Muscle of leg (tissue), 16 donors: ENCODE measurements at places on chromosomes 2 and 18. TPM values are rescaled to one million over a fixed set of nuclear protein-coding genes. Genes with fewer than 3 reads are reported as not detected.

GRCh38 chr2:8918412-8918811 is 81.0 kb upstream of the KIDINS220 start:
- H3K27ac ChIP-seq = no peak overlapping the region
- no peaks in the 10 kb centered on the region for H3K4me1 ChIP-seq
- H3K4me3 ChIP-seq = no peak overlapping the region

- H3K27ac ChIP-seq = no peak overlapping the region
- DNase-seq = peak; percentile 25
- peaks cover 22% of the 10 kb centered on the region for H3K27me3 ChIP-seq
- peaks cover 3% of the 10 kb centered on the region for H3K4me1 ChIP-seq
- H3K4me3 ChIP-seq = no peak overlapping the region
- H3K36me3 ChIP-seq = no peaks in the 10 kb centered on the region
Measured at GRCh38 chr2:131394147-131394931, 30.4 kb upstream of the RAB6D start.

GRCh38 chr18:80210312-80211083 is 36.8 kb downstream of the PARD6G start:
- H3K27me3 ChIP-seq = no peaks in the 10 kb centered on the region
- no peak for DNase-seq
- no peaks in the 10 kb centered on the region for H3K4me1 ChIP-seq
- no peak overlapping the region for H3K27ac ChIP-seq
- no peak overlapping the region for H3K4me3 ChIP-seq

DNA sequence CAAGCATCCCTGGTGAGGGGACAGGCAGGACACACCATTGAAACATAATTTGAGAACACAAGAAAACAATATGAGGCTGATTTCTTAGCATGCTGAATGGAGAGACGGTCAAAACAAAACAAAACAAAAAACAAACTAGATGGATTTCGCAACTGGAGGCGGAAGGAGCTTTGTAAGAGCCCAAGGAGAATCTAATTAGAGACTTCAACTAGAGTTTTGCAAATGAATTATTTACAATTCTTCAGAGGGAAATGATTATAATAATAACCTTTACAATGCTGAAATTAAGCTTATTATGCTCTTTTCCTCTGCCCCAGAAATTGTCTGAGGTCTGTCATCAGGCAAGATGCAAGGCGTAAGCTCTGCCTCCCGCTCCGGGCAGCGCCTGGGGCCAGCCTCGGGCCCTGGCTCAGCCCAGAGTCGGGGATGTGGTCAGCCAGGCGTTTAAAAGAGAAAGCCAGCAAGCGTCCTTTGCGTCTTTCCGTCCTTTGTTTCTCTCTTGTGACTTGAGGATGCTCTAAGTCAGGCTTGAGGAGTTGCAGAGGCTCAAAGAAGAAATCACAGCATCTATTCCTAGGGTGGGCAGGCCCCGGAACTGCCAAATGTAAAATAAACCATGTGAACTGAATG is 139.6 kb downstream of the TWIST2 start:
- no peaks in the 10 kb centered on the region for H3K36me3 ChIP-seq
- peaks cover 2% of the 10 kb centered on the region for H3K27me3 ChIP-seq
- no peak overlapping the region for H3K4me3 ChIP-seq
- DNase-seq = no peak
- H3K4me1 ChIP-seq = no peaks in the 10 kb centered on the region
- H3K27ac ChIP-seq = no peak overlapping the region

- no peak overlapping the region for H3K4me3 ChIP-seq
- no peak overlapping the region for H3K27ac ChIP-seq
- H3K36me3 ChIP-seq = no peaks in the 10 kb centered on the region
Measured at GRCh38 chr2:171430516-171431410, 3.0 kb downstream of the METTL8 start.

GRCh38 chr2:20425371-20425881 is 21.4 kb upstream of the RHOB start:
- H3K36me3 ChIP-seq = no peaks in the 10 kb centered on the region
- no peak overlapping the region for H3K27ac ChIP-seq
- no peak overlapping the region for H3K4me3 ChIP-seq
- DNase-seq = no peak

DNA sequence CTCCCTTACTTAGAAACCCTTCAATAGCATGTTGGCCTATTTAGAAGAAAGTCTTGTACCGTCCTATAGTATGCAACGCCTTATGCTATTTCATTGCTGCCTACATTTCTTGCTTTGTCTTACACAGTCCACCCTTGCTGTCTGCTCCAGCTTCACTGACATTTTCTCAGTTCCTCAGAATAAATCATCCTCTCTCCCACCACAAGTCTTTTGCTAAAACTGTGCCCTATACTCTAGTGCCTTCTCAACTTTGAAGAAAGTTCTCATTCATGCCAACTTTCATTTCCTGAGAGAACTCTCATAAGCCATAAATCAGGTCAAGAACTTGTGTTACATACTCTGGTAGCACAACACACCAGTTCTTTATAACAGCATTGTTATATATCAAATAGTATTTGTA is 54.3 kb upstream of the COL3A1 start:
- DNase-seq = no peak
- no peak overlapping the region for H3K27ac ChIP-seq

DNA sequence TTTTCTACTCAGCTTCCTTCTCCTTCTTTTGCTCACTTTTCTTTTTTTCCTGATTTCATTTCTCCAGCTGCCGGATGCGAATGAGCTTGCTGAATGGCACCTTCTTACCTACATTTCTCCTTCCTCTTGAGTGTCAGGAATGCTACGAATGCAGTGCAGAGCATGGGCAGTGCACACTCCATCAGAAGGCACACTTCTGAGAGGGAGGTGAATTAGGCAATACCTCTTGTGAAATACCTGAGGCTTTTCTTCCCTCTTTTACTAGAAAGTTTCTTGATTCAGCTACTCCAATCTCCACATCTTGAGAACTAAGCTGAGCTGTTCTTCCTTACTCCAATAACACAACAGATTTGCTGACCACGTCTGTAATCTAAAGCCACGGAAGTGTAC is 51.1 kb downstream of the PLEKHM3 start:
- no peak overlapping the region for H3K27ac ChIP-seq
- peaks cover 8% of the 10 kb centered on the region for H3K36me3 ChIP-seq
- H3K27me3 ChIP-seq = no peaks in the 10 kb centered on the region
- H3K4me3 ChIP-seq = no peak overlapping the region
- no peaks in the 10 kb centered on the region for H3K4me1 ChIP-seq
- no peak for DNase-seq

- DNase-seq = no peak
- no peaks in the 10 kb centered on the region for H3K36me3 ChIP-seq
- H3K4me1 ChIP-seq = no peaks in the 10 kb centered on the region
- H3K4me3 ChIP-seq = no peak overlapping the region
- no peak overlapping the region for H3K27ac ChIP-seq
Measured at GRCh38 chr2:135227386-135227785, 175.3 kb downstream of the RAB3GAP1 start.

- no peaks in the 10 kb centered on the region for H3K36me3 ChIP-seq
- DNase-seq = no peak
- no peaks in the 10 kb centered on the region for H3K27me3 ChIP-seq
- peaks cover 11% of the 10 kb centered on the region for H3K4me1 ChIP-seq
- H3K4me3 ChIP-seq = no peak overlapping the region
Measured at GRCh38 chr2:6824962-6825361, 40.7 kb downstream of the CMPK2 start.

- H3K4me3 ChIP-seq = no peak overlapping the region
- no peaks in the 10 kb centered on the region for H3K27me3 ChIP-seq
- H3K4me1 ChIP-seq = no peaks in the 10 kb centered on the region
- H3K36me3 ChIP-seq = no peaks in the 10 kb centered on the region
- DNase-seq = no peak
Measured at GRCh38 chr18:21105936-21106335, 5.7 kb downstream of the ROCK1 start.

DNA sequence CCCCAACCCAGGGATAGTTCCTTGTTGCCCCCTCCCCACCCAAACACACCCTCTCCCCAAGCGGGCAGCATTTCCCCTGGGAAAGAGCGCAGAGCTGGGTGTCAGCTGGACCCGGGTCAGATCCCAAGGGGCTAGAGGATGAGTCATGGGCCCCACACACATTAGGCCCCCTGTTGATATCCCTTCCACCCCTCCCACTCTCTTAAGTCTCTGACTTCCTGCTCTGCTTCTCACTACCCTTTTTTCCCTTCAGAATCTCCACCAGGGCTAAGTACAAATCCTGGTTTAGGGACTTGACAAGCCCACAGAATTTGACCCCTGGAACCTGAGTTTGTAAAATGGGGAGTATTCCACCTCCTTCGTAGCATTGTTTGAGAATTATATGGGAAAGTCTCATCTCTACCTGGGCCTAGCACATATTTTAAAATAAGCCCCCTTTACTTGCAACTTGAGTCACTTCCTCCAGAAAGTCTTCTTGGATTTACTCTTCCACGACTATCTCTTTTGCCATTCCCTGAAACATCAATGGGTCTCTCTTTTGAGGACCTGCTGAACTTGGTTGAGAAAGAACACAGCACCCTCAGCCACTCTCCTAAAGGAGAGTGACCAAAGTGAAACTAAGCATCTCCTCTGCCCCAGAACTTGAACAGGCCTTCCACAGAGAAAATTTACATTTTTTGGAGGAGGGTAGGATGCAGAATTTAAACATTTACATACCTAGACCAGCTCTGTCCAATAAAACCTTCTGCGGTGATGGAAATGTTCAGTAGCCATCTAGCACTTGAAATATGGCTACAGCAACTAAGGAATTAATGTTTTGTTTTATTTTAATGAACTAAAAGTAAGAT is 4.7 kb downstream of the RTKN start:
- H3K27ac ChIP-seq = peak overlapping the region; percentile 29
- peaks cover 27% of the 10 kb centered on the region for H3K36me3 ChIP-seq
- H3K27me3 ChIP-seq = peaks cover 2% of the 10 kb centered on the region
- peaks cover 60% of the 10 kb centered on the region for H3K4me1 ChIP-seq
- no peak overlapping the region for H3K4me3 ChIP-seq

- no peak for DNase-seq
- H3K4me1 ChIP-seq = no peaks in the 10 kb centered on the region
- no peaks in the 10 kb centered on the region for H3K27me3 ChIP-seq
- H3K27ac ChIP-seq = no peak overlapping the region
- no peak overlapping the region for H3K4me3 ChIP-seq
Measured at GRCh38 chr2:27940982-27941381, 50.5 kb downstream of the BABAM2 start.

GRCh38 chr18:31101183-31102024 is 817 bp downstream of the DSC2 start:
- peak overlapping the region; percentile 47 for H3K4me3 ChIP-seq
- H3K4me1 ChIP-seq = peaks cover 9% of the 10 kb centered on the region
- H3K27ac ChIP-seq = peak overlapping the region; percentile 42
- no peaks in the 10 kb centered on the region for H3K36me3 ChIP-seq

DNA sequence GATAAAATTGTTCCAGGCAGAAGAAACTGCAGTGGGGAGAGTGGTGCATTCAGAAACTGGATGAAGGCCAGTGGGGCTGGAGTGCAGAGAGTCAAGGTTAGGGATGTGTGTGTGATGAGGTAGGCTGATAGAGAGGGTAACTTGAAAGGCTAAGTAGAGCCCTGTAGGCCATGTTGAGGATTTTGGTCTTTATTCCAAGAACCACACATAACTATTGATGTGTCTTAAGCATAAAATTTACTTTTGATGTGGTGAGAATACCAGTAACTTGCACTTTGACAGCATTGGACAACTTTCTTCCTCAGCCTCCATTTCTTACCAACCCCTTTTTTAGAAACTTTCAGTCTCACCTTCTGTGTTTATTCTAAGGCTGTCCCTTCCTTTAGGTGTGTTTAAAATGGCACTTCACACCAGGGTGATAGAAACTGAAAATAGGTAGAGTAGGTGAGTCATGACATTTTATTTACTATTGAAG is 22.6 kb downstream of the MTX2 start:
- H3K36me3 ChIP-seq = no peaks in the 10 kb centered on the region
- no peaks in the 10 kb centered on the region for H3K4me1 ChIP-seq
- H3K27me3 ChIP-seq = no peaks in the 10 kb centered on the region
- H3K27ac ChIP-seq = no peak overlapping the region
- no peak overlapping the region for H3K4me3 ChIP-seq
- no peak for DNase-seq

DNA sequence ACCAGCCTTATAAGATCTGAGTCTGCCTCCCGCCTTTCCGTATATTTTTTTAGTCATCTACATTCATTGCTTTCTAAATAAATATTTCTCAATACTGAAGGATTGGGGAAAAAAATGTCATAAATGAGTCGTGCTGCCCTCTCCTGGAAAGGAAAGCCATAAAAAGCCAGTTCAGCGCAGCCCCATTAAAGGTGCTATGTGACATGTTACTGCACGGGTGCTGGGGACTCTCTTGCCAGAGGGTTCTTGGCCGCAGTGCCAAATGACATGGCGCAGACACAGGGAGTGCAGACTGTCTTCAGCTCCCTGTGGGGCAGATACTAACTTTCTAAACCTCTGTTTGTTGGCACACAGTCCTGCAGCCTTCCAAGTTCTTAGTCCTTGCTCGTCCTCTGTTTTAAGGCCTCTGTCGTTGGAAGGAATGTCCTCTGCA is 53.7 kb upstream of the MAP3K20 start:
- DNase-seq = peak; percentile 13
- no peak overlapping the region for H3K27ac ChIP-seq
- H3K27me3 ChIP-seq = no peaks in the 10 kb centered on the region
- H3K4me1 ChIP-seq = no peaks in the 10 kb centered on the region
- no peak overlapping the region for H3K4me3 ChIP-seq
- H3K36me3 ChIP-seq = no peaks in the 10 kb centered on the region

DNA sequence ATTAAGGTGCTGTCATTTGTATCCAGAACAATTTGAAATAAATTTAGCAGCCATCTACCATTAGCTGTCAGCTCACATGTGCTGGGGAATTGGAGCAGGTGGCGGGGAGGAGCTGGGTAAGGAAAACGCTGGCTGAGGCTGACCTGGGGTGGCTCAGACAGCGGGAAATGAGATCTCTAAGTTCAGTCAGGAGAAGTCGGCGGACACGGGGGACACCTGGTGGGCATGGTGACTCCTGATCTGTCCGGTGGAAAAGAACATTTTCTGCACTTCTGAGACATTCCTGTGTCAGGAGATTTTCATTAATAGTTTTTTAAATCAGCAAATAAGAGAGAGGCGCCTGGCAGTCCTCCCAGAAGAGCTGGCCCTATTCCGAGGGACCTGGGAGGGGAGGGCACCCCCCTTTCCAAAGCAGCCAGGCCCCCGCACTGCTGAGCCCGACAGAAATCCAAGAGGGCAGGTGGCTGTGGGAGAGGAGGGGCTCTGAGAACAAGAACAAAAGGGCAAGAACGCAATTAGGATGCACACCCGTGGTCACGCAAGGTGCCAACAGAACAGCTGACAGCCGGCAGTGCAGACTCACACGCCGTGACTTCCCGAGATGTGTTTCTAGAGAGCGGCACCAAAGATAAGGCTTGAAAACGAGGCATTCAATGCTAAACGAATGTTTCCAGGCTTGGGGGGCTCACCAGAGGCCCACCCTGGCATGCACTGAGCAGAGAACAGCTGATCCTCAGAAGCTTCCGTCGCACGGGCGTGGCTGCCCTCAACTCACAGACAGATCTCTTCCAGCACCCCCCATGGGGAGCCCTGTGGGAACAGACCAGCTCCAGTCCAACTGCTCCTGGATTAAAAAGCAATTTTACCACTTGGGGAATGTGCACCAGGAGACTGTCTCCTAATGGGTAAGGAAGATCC is 26.4 kb downstream of the SLC66A2 start:
- H3K27ac ChIP-seq = peak overlapping the region; percentile 82
- no peak overlapping the region for H3K4me3 ChIP-seq
- peaks cover 20% of the 10 kb centered on the region for H3K36me3 ChIP-seq

The PSME4 gene
- 32.7 TPM for total RNA-seq

The RAB6C gene
- 0.09 TPM for total RNA-seq

The CHST9 gene
- total RNA-seq = 0.27 TPM

The ERFE gene
- total RNA-seq = 6.1 TPM

The AGFG1 gene
- 32.7 TPM for total RNA-seq

The FEV gene
- total RNA-seq = not detected

The ATP8B1 gene
- total RNA-seq = 5.2 TPM

The SCRN3 gene
- 32.0 TPM for total RNA-seq
